NCI-H2081 (cell line): ENCODE measurements at places on chromosomes 5 and 9.

- DNase-seq: no peak
Observed at GRCh38 chr9:86459191-86459590, 105.0 kb upstream of the TUT7 start.

GRCh38 chr5:180555168-180555921, 36.0 kb downstream of the SCGB3A1 start:
- no peak for DNase-seq

DNA sequence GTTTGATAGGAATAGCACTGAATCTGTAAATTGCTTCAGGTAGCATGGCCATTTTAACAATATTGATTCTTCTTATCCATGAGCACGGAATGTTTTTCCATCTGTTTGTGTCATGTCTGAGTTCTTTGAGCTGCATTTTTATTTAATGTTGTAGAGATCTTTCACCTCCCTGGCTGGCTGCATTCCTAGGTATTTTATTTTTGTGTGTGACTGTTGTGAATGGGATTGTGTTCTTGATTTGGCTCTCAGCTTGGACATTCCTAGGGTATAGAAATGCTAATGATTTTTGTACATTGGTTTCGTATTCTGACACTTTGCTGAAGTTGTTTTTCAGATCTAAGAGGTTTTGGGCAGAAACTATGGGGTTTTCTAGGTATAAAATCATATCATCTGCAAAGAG, 152.9 kb upstream of the CHD1 start:
- DNase-seq: no peak

DNA sequence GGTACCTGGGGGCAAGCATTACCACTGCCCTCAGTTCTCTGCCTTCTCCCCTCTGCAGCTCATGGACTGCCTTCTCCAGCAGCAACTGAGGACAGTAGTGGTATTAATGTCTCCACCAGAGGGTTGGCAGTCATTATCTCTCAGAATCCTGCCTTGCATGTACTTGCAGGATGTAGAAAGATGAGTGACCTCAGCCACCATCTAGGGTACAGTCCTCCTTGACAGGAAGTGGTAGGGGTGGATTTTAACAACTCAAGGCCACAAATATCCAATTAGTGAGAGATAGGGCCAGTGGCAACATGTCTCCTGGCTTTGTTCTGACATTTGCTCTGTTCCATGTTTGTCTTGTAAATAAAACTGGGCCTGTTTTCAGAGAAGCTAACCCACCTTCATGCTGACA, 47.2 kb downstream of the F2R start:
- no peak for DNase-seq

- DNase-seq: no peak
Observed at GRCh38 chr5:158435161-158435616, 576.2 kb upstream of the CLINT1 start.

DNA sequence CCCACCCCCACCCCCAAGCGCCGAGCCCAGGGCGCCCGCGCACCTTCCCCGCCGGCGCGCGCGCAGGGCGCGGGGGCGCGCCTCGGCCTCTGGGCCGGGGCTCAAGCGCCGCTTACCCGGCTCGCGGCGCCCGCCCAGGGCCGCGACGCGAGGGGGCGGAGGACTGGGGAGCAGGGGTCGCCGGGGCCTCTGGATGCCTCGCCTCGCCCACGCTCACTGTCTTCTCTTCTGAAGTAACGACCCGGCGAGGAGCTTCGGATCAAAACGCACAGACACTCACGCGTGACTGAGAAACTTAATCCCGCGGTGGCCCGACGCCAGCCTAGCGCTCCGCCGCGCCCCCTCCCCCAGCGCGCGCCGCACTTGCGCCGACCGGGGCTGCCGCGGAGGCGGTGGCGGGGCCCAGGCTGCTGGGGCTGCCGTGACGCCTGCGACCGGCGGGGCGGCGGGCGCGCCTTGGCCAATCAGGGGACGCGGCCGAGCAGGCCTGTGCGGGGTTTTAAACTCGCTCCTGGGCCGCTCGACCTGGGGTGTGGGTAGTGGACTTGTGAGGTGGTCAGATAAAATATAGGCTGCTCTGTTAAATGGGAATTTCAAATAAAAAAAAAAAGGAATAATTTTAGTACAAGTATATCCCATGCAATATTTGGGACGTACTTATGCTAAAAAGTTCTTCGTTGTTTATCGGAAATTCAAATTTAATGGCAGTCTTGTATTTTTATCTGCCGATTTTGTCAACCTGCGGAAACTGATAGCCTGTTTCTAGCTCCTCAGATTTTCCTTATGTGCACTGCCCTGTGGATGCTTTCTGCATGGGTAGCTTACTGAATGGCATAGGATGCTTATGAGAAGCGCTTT, at the start of gene MPDZ:
Gene MPDZ (minus strand): TSS at position 409 of the 858 bp plus-strand sequence. CDS start 29,377 bp downstream, outside the sequence.
- peak; percentile 86 for DNase-seq

DNA sequence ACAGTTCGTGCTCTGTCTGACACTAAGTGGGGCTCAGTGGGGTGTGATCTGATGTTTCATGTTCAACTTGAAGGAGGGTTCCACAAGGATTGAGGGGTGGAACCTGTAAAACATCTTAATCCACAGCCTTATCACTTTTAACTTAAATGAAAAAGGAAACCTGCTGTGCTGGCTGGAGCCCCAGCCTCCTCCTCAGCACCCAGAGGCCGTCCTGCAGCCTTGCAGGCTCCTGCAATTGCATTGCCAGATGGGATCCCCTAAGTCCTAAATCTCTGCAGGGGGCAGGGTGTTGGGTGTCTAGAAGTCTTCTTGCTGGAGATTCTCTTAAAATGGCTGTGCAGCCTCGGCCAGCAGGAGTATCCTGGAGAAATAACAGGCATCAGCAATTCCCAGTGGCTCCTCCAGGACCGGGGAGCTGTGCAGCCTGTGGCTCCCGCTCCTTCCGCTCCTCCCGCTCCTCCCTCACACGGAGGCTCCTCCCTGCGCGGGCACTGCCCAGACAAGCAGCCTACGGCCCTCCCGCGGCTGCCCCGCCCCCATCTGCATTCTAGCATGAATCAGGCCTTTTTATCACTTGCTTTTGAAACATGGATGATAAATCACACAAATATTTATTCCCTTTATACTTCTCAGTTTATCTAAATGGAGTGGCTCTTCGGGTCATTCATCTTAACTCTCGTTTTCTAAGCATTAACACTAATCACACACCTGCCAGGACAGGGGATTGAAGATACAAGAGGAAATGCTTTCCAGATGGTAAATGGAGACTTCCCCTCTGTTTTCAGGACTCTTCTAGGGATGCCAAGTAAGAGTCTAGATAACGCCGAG, 131.0 kb downstream of the ADAMTS16 start:
- DNase-seq: peak; percentile 5

DNA sequence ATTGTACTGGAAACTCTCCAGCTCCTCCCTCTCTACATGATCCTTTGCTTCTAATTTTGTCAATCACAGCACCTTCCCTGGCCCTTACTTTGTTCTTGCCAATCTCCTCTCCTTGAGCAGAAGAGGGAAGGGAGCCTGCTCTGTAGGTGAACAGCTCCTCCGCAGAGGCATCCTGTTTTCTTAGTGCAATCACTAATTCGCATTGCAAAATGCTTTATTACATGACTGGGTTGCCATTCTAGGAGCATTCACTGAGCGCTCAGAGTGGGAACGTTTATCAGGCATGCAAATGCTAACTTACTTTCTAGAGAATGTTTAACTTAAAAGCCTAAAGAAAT, 416 bp upstream of the SNX18 start:
- DNase-seq: no peak

- DNase-seq: peak; percentile 41
Observed at GRCh38 chr5:124745007-124745927, 1.2 kb downstream of the ZNF608 start.

GRCh38 chr5:123452401-123452800, 29.2 kb upstream of the CEP120 start:
- DNase-seq: no peak

DNA sequence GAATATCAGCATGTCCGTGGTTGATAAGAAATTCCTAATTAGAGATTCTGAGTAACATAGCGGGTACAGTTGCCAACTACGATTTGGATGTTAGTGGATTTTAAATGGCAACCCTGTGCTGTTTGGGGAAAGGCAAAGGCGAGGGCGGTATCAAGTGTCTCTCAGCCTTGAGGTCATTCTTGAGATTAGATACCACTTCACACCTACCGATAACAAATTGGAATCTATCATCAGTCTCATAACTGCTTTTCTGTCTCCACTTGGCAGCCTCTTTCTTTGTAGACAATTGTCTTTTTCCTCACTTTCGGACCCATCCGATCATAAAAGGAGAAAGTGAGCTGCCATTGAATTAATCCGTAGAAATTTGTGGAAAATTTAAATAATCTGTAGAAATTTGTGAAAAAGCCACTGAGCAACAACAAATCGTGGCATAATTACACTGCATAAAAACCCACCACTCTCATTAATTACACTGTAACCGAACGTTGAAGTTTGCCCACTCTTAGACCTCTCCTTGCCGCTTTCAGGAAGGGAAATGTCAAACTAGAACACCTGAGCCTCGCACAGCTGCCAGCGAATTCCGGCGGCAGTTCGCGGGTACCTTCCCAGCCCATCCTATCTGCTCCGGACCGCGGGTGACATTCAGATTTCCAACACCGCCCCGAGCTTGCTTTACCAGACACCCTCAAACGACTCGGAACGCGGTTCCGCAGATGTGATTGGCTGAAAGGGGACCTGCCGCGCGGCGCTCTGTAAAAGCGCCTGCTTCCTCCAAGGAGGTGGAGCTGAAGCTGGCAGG, 849 bp upstream of the RGMB start:
- DNase-seq: peak; percentile 83

DNA sequence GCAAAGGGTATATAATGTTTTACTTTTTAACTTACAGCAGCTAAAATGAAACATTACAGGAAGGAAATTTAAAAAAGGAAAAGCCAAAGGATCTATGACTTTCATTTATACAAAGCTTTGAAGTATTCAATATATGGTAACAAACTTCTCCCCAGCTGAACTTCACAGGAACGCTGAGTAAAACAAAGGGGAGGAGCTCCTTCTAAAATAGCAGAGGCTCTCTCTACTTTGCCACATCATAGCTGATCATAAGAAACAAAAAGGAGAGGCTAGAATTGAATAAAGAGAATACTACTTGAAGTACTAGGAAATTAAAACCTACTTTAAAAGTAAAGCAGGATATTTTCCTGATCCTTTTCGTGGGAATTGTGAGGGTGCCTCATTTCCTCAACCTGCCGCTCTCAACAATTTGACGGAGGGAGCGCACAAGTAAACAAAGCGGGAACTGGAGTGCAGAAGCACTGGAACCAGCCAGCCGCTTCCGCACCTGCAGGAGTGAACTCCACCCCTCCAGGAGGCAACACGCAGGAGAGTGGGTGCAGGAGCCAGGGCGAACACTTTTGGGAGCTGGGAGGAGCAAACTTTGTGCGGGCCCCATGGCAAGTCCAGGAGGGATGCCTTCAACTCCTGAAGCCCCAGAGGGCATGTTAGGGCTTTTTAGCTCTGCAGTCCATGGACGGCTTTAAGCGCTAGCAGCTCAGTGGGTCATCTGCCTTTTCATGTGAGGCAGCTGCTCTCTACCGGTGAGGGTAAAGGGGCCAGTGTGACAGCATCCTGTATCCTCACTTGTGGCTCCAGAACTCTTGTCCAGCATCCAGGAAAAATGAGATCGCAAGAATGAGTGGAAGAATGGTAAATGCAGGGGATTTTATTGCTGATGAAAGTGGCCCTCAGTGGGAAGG, 757.4 kb downstream of the PTPRD start:
- DNase-seq: no peak

GRCh38 chr5:14630671-14631070, 33.8 kb upstream of the OTULIN start:
- no peak for DNase-seq

DNA sequence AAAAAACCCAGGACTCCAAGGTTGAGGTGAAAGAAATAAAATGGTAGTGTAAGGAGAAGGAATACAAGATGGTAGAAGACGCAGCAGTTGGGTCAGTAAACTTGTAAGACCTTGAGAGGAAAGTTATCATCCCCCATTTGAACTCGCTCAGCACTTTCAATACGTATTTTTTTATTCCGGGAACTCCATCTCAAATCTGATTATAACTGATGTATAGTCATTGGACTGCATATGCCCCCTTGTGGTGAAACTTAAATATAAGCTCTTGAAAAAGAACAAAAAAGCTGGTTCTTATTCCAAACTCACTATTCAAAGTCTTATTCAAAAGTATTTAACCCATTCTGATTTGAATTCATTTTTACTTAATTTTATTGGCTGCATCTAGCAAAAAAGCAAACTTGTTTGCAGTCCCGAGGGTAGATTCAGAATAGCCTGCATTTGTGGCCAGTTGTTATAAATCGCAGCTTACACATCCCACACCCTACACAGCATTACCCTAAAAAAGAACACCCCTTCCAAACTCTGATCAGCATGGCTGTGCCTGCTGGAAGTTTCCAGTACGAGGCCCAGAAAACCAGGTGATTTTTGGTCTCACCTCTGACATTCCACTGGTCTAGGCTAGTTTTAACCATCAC, 118.0 kb downstream of the ESM1 start:
- DNase-seq: peak; percentile 37
